ENCODE measurements at places on chromosomes 13 and 19.

DNA sequence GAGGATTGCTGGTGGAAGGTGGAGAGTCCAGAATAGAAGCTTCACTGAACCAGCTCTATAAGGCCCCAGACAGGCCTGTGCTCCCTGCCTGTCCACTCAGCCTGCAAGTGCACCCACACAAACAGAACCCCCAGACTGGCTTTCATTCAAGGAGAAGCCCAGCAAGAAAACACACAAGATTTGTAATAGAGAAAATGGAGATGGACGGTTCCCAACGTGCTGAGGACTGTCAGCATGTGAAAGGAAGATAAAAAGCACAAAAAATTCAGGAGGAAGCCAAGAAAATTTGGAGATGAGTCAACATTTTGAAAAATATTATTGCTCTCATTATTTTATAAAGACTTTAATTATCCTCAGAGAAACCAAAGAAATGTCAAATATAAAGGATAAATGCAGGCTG is 218.2 kb upstream of the SLC10A2 start:
- DNase-seq, result no peak

- DNase-seq, result no peak
Measured at GRCh38 chr13:59861676-59862075, 302.1 kb downstream of the DIAPH3 start.

GRCh38 chr13:102900193-102900608 is 54.4 kb downstream of the ERCC5 start:
- DNase-seq, result no peak

DNA sequence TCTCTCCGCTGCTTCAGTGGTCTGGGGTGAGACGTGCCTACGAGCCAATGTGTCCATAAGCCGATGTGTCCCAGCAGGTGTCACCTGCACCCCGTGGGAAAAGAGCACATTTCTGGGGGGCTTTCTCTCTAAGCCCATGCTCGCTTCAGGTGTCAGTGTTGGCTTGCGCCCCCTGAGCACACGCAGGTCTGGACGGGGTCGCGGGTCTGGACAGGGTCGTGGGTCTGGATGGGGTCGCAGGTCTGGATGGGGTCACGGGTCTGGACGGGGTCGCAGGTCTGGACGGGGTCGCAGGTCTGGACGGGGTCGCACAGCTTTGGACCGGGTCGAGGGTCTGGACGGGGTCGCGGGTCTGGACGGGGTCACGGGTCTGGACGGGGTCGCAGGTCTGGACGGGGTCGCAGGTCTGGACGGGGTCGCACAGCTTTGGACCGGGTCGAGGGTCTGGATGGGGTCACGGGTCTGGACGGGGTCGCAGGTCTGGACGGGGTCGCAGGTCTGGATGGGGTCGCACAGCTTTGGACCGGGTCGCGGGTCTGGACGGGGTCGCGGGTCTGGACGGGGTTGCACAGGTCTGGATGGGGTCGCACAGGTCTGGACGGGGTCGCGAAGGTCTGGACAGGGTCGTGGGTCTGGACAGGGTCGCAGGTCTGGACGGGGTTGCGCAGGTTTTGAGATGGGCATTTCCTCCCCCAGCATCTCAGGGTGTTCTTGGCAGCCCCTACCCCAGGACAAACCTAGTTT is 24.5 kb upstream of the TFDP1 start:
- no peak for DNase-seq

- DNase-seq, result no peak
Measured at GRCh38 chr13:46197299-46198048, 14.3 kb upstream of the LRRC63 start.

GRCh38 chr19:1327125-1327524 is 41.5 kb downstream of the EFNA2 start:
- DNase-seq, result no peak

DNA sequence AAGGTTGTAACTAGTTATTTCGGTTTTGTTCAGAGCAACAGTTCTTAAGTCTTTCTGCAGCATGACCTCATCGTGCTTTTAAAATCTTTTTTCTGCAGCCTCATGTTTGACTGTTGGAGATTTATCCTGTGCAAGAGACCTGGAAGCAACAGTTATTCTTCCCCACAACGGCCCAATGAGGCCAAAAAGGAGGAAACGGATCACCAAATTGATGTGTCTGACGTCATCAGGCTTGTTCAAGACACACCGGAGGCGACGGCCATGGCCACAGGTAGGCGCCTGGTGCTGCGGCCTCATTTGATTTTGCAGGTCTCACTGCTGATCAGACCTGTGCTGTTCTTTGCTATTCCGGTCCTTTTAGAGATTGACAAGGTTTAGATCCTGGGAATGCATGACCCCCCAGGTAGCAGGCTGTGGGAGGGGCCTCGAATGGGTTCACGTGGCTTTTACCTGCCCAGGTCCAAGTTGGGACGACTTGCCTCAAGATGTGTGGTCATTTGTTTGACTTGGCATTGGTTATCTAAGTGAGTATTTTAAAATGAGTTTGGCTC is 66.8 kb upstream of the MCF2L start:
- no peak for DNase-seq

GRCh38 chr13:100235311-100235901 is 146.5 kb downstream of the PCCA start:
- DNase-seq, result peak; percentile 37

GRCh38 chr19:56966225-56966696 is 125.7 kb upstream of the PEG3 start:
- DNase-seq, result no peak

- DNase-seq, result no peak
Measured at GRCh38 chr13:45690636-45691035, 11.5 kb upstream of the CBY2 start.

DNA sequence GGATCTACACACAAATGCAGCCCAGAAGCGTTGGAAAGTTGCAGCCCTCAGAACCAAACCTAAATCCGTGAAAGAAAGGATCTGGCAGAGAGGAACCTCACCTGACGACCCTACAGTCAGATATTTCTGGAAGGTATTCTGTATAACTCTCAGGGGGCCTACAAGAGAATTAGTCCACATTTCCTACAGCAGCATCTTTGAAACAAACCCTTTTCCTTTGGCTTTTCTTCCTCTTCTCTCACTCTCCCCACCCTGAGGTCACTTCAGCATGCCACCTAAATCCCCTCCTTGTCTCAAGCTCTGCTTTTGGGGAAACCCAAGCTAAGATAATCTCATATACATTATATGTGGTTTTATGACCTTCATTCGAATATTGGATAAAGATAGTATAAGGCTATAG is 719.0 kb upstream of the MIR17HG start:
- DNase-seq, result no peak

- DNase-seq, result no peak
Measured at GRCh38 chr13:27496006-27496405, 45.6 kb upstream of the MTIF3 start.

GRCh38 chr13:51679616-51680015 is 95.4 kb downstream of the WDFY2 start:
- DNase-seq, result no peak

DNA sequence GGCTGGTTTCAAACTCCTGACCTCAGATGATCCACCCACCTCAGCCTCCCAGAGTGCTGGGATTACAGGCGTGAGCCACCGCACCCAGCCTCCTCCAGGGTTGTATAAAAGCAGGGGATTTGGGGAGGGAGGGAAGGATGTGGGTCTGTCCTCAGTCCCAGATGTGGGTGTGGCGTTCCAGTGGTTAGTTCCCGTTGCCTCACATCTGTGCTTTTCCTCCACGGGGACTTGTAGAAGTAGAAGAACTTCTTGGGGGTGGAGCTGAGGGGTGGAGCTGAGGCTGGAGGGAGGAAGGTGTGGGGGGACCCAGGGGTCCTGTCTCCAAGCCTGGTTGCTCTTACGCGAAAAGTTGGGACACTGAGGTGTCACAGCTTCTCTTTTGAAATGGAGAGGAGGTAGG is 514 bp upstream of the MCEMP1 start:
- DNase-seq, result no peak

GRCh38 chr13:63308549-63309165 is 1893.0 kb upstream of the PCDH20 start:
- DNase-seq, result no peak

DNA sequence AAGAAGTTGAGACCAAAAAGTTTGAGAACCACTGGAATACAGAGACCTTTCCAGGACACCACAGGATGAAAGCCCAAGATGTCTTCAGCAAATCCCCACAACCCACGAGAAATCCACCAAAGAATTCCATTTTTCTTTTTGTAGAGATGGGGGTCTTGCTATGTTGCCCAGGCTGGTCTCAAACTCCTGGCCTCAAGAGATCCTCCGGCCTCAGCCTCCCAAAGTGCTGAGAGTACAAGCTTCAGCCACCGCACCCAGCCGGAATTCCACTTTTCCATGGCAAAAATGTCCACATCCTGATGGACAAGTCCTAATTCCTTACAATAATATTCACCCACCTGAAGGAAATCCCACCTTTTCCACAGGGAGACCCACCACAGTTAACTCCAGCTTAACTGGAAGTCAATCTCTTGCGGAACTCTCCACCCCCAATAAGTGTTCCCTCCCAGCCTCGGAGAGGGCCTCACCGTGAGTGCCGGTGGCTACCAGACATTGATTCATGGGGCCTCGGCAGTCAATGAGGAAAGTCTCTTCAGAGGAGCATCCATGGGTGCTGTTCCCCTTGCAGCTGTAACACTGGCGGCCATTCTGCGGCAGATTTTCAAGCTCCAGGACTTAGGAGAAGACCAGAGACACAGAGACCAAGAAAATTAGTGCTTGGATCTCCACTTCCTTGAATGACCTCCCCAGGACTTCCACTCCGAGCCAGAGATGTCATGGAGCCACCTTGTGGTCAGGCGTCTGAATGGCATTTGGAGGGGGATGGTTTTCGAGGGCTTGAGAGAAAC is 12.3 kb upstream of the CADM4 start:
- peak; percentile 17 for DNase-seq

GRCh38 chr13:100855151-100855550 is 180.6 kb upstream of the TMTC4 start:
- DNase-seq, result no peak

DNA sequence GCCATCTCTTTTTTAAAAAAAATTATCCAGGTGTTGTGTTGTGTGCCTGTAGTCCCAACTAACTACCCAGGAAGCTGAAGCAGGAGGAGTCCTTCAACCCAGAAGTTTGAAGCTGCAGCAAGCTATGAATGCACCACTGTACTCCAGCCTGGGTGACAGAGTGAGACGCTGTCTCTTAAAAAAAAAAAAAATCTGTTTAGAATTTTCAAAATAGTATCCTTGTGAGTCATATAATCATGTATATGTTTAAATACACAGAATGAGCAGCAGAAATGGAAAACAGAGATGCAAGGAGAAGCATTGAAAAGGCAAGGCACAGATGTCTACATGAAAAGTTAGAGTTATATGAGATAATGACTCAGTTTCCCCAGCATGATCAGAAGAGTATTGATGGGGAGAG is 31.2 kb downstream of the SYDE1 start:
- no peak for DNase-seq

GRCh38 chr13:38008636-38009035 is 139.1 kb upstream of the TRPC4 start:
- DNase-seq, result no peak

DNA sequence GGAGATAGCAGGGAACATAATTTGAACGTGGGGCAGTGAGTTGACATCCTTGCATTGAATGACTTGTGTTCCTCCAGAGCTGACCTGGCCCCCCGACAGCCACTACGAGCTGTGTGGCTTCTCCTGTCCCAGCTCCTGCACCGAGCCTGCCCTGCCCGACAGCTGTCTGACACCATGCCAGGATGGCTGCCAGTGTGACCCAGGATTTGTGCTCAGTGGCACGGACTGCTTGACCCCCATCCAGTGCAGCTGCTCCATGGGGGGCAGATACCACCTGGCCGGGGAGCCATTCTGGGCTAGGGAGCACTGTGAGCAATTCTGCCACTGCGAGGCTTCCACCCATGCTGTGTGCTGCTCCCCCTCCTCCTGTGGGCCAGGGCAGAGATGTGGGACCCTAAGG is 29.2 kb upstream of the FXYD3 start:
- no peak for DNase-seq

DNA sequence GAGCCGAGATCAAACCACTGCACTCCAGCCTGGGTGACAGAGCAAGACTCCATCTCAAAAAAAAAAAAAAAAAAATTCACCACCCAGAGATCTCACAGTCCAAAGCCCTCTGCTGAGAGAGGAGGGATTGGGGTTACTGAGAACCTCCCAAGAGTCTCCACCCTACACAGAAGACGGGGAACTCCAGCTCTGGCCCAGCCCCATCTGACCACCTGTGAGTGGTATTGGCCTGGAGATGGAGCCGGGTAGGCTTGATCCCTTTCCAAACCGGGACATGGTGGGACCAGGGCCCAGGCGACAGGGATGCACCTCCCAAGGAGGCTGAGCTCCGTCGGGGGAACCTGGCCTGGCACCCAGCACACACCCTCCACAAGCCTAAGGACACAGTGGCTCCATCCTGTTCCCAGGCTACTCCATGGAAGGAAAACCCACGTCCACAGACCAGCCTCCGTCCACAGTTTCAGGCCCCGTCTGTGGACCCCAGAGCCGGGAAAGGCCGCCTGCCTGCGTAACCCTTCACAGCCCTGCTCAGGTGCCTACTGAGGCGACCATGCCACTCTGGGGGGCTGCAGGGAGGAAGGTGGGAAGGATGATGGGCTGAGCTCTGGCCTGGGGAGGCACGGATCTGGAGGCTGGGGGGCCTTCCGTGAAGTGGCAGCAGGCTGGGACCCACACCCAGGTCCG is 1.8 kb downstream of the TMEM259 start:
- no peak for DNase-seq

GRCh38 chr19:56660381-56661107 is 11.0 kb downstream of the ZNF835 start:
- DNase-seq, result no peak

DNA sequence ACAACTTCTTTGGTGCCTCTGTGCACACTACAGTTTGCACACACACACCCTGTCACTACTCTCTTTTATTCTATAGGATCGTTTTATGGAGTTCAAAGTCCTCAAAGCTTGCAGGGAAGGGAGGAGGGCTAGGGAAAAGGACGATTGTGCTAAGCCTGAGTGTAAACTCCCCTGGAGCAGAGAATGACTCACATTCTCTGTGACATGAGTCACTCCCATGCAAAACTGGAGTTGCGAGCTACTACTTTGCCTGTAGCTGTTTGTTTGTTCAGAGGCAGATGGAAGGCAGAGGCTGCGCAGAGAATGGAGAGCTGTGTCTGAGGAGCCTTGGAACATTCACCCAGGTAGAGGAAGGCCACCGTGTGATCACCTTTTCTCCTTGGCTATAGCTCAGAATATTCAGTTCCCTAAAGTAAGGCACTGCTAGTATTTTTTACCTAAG is 80.5 kb upstream of the MBNL2 start:
- no peak for DNase-seq

DNA sequence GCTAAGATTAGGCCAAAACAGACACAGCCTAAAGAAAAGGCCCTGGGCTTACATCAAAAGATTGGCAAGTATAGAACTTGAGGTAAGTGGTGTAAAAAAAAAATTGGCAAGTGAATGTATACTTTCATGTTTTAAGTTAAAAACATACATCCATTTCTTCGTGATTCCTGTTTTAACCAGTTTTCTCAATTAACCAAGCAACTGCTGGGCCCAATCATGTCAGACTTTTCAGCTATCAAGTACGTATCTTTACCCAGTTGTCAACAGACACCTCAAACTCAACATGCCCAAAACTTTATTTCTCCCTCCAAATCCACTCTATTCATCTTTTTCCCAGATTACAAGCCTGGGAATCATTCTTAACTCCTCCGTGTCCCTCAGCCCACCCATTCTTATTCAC is 1.0 kb downstream of the PCID2 start:
- DNase-seq, result no peak

- DNase-seq, result no peak
Measured at GRCh38 chr19:6213266-6213595, 66.5 kb downstream of the MLLT1 start.

All from CD4-positive, alpha-beta memory T cell (primary cell).